ENCODE measurements at places on chromosomes 12 and 14. TPM values are rescaled to one million over a fixed set of nuclear protein-coding genes. Genes with fewer than 3 reads are reported as not detected.

Gene TMEM117
- 3.6 TPM for total RNA-seq

DNA sequence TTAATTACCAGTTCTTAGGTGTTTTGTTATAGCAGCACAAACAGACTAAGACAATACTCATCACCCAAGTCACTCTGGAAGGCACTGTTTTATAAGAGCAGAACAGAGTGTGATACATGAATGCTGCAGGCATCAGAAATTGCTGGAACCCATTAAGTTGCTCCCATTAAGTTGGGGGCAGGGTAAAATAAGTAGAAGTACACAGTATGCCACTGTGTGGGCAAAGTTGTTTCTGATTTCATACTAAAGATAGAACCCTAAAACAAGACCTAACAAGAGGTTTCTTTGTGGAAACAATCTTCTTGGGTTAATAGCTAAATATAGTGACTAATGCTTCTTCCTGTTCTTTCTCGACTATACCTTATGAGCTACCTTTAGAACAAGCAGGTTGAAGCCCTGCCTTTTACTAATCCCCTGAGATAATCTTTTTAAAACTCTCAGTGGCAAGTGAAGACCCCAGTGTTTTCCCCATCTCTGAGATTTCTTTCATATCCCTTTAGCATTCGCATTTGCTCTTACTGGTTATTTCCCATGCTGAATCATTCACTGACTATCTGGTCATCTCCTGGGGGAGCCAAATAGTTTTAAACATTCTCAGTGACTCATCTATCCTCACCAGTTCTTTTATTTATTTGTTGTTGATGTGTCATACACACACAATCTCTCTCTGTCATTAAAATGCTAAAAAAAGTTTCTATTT lies 52.3 kb downstream of the SOCS2 start:
- DNase-seq: peak; percentile 85

- peak; percentile 4 for DNase-seq
Measured at GRCh38 chr14:47715330-47715729, 39.9 kb upstream of the MDGA2 start.

DNA sequence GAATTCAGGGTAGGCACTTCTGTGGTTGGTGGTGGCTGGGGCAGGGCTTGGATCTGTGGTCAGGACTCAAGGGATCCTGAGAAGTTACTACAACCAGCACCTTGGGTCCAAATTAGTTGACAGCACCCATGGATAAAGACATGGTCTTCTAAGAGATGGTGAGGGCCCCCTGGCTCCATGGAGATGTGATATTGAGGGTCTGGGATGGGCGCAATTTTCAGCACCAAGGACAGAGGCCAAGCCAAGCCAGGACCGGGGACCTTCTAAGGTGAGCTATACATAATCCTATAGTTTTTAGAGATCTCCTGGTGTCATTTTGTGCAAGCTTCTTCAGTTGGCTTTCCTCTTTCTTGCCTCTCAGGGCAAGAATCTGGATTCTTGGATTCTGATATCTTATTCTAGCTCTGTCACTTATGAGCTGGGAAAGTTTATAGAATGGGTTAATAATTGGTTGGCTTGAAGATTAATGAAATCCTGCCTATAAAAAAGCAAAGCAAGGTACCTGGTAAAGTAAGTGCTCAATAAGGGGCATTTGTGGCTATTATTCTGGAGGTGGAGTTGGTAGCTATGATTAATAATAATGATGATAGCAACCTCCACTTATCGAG lies 130.1 kb upstream of the LHX5 start:
- peak; percentile 32 for DNase-seq

DNA sequence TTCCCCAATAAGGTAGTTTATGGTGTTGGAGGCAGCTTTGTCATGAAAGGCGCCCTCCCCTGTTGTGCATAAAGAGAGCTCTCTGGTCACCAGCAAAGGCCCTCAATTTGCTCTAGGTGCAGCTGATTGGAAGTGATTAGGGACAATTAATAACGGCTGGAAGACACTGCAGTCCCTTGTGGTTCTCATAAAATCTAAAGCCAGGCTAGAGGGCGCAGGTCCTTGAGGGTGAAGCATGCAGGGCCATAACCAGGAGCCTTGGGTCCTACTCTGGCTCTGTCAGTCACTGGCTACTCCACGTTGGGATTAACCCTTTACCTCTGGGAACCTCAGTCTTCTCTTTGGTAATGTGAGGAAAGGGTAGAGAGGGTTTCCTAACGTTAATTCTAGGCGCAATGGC lies 1.9 kb downstream of the DAAM1 start:
- DNase-seq: peak; percentile 17

All from Daoy (cell line).